ENCODE measurements at places on chromosomes 11 and 22. TPM values are rescaled to one million over a fixed set of nuclear protein-coding genes. Genes with fewer than 3 reads are reported as not detected.

PNPLA3 gene
- total RNA-seq: 3.7 TPM

- H3K27me3 ChIP-seq: no peaks in the 10 kb centered on the region
- H3K4me1 ChIP-seq: peaks cover 8% of the 10 kb centered on the region
- H3K36me3 ChIP-seq: no peaks in the 10 kb centered on the region
- H3K27ac ChIP-seq: no peak overlapping the region
- H3K4me3 ChIP-seq: no peak overlapping the region
- DNase-seq: peak; percentile 46
Observed at GRCh38 chr11:130213979-130214281, 54.3 kb downstream of the ST14 start.

DNA sequence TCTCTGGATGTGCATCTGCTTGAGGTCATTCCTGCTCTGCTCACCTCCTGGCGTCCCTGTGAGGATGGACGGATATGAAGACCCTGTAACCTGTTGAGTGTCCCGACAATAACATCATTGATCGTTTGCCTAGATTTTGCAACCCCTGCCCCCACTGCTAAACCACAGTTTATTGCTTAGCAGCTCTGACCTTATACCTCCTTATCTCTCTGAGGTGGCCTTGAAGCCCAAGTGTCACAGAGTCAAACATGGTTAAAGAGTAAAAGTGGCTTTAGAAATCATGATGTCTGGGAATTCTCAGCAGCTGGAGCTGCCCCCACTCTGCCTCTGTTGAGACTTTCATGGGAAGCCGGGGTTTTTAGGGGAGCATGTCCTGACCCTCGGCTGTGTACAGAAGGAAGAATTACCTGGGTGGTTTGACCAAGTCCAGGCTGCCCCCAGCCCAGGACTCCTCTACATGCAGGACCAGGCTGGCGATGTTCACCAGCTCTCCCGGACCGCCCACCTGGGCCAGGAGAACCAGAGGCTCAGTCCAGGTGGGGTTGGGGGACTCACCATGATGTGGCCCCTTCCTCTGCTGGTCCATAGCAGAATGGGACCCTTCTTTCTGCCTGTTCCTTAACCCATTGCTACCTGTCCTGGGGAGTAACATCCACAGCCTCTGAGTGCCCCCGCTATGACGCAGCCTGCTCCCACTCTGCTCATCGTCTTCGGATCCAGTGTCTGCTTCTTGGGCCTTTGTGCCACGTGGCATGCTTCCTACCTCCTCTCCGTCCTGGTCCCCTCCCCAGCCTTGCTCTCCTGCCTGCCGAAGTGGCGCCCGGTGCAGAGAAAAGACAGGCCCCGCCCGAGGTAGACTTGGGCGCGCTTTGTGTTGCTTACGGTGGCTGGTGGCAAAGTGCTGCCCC lies 33.4 kb upstream of the FTH1 start:
- no peaks in the 10 kb centered on the region for H3K36me3 ChIP-seq
- H3K4me3 ChIP-seq: no peak overlapping the region
- H3K27ac ChIP-seq: no peak overlapping the region
- peaks cover 11% of the 10 kb centered on the region for H3K4me1 ChIP-seq
- no peaks in the 10 kb centered on the region for H3K27me3 ChIP-seq

KDELR3 gene
- 5.9 TPM for total RNA-seq

DNA sequence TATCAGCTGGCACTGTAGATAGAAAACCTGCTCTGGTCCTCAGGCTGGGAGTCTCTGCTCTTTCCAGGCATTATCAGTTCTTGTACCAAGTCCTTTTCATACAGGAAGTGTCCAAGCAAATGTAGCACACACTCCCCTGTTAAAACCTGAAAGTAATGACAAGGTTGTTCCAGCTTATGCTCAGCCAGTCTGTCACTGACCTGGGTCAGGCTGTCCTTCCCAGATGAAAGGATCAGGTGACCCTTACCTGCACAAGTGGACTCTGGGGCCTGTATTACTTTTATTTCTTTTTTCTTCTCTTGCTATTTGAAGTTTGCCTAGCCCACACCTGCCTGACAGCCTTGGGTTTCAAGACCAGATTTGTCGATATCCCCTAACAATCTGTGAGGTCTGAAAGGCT lies 156.3 kb upstream of the SESN3 start:
- H3K4me3 ChIP-seq: no peak overlapping the region
- no peak overlapping the region for H3K27ac ChIP-seq
- no peak for DNase-seq
- H3K36me3 ChIP-seq: no peaks in the 10 kb centered on the region
- H3K4me1 ChIP-seq: no peaks in the 10 kb centered on the region

GRCh38 chr11:10573028-10573427 lies 4.6 kb upstream of the LYVE1 start:
- H3K4me1 ChIP-seq: no peaks in the 10 kb centered on the region
- no peak overlapping the region for H3K4me3 ChIP-seq
- no peaks in the 10 kb centered on the region for H3K27me3 ChIP-seq
- H3K36me3 ChIP-seq: no peaks in the 10 kb centered on the region

ELFN2 gene
- total RNA-seq: 0.72 TPM

All from upper lobe of right lung (tissue), 1 donor.